ENCODE measurements at places on chromosomes 16 and 17. TPM values are rescaled to one million over a fixed set of nuclear protein-coding genes. Genes with fewer than 3 reads are reported as not detected.
A peak's percentile ranks its signal among the peaks of the same experiment; 100 is the strongest.

ADAMTS18 gene
- 0.21 TPM for total RNA-seq

HOXB2 gene
- 18.4 TPM for total RNA-seq

- DNase-seq = no peak
Observed at GRCh38 chr16:5647051-5647450, 549.5 kb upstream of the EEF2KMT start.

DNA sequence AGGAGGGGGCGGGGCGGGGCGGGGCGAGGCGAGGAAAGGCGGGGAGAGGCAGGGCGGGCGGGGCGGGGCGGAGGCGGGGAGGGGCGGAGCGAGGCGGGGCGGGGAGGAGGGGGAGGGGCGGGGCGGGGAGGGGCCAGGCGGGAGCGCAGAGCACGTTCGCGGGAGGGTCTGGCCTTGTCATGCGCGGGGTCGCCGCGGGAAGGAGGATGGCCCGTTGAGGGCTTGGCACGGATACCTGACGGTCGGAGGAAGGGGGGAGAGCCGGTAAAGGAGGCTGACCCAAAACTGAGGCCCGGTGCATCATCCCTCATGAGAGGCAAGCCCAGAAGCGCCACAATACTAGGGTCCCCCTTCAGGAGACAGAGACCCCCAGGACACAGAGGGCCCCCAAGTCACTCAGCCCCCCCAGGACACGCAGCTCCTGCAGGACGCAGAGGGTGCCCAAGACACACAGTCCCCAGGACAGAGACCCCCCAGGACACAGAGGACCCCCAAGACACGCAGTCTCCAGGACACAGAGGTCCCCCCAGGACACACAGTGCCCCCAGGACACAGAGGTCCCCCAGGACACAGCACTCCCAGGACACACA is 593 bp upstream of the WDR45B start:
- peak; percentile 34 for DNase-seq

DNA sequence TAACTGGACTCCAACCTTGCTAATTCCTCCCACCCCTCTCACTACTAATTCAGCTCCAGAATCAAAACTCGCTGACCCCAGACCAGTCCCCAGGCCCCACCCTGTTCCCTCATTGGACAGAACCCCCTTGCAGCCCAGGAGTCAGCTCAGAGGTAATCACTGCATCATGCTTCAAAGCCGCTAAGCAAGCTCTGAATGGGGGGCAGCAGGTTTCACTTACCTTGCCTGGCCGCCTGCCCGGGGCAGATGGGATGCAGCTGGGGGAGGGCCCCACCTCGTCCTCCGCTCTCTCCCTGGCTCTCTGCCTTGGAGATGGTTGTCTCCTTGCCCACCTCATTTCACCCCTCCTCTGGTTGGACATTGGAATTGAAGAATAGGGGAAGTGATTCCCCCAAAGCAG is 4.8 kb upstream of the NGFR start:
- DNase-seq = no peak

GRCh38 chr16:927931-928330 is 42.9 kb downstream of the LMF1 start:
- DNase-seq = no peak

DNA sequence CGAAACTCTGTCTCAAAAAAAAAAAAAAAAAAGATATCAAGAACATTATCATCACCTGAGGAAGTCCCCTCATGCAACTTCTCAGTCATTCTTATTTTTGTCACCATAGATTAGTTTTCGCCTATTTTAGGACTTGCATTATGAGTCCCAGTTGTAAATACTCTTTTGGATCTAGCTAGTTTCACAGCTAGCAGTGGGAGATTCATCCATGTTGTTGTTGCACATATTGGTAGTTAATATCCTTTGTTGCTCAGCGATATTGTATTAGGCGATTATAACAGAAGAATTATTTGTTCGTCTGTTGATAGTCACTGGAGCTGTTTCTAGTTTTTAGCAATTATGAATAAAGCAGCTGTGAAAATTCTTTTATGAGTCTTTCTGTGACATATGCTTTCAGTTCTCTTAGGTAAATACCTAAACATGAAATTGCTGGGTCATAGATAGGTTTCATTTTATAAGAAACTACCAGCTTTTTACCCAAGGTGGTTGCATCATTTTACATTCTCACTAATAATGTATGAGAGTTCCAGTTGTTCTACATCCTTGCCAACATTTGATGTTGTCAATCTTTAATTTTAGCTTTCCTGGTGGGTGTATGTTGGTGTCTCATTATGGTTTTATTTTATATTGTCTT is 40.7 kb upstream of the MAP3K14 start:
- DNase-seq = no peak

- no peak for DNase-seq
Observed at GRCh38 chr16:5523829-5524228, 426.2 kb upstream of the EEF2KMT start.

- DNase-seq = peak; percentile 51
Observed at GRCh38 chr16:67862623-67863583, 9.9 kb upstream of the EDC4 start.

MYH8 gene
- total RNA-seq = not detected

DNA sequence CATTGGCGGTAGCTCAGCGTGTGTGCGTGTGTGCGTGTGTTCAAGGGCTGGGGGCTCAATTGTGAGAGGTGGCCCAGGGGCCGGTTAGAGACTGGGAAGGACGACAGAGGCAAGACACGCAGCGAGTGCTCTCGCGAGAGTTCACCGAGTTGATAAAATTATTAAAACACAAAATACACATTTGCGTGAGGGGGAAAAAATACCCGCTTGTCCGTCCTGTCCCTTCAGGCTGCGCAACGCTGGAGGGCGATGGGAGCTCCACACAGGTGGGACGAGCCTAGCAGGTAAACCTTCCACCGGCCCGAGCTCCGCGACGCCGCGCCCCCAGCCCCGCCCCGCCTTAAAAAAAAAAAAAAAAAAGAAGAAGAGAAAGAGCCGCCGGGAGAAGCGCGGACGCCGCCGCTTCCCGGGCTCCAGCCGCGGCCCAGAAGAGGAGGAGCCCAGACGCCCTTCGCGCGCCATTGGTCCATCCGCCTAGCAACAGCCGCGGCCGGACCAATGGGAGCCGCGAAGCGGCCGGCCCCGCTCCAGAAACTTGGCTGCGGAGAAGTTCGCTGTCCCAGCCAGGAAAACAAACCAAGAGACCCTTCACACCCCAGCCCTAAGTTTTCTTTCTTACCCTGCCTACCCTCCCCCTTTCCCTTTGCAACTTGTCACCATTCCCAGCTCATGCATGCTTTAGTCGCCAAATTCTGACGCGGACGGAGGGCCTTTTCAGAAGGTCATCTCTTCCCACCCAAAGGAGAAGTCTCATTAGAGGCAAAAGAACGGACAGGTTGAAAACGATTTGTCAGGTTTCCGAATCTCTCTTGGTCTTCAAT is 169.9 kb upstream of the MAF start:
- peak; percentile 82 for DNase-seq

- no peak for DNase-seq
Observed at GRCh38 chr17:30808785-30809286, 15.7 kb downstream of the CRLF3 start.

GLIS2 gene
- total RNA-seq = 11.1 TPM

DNA sequence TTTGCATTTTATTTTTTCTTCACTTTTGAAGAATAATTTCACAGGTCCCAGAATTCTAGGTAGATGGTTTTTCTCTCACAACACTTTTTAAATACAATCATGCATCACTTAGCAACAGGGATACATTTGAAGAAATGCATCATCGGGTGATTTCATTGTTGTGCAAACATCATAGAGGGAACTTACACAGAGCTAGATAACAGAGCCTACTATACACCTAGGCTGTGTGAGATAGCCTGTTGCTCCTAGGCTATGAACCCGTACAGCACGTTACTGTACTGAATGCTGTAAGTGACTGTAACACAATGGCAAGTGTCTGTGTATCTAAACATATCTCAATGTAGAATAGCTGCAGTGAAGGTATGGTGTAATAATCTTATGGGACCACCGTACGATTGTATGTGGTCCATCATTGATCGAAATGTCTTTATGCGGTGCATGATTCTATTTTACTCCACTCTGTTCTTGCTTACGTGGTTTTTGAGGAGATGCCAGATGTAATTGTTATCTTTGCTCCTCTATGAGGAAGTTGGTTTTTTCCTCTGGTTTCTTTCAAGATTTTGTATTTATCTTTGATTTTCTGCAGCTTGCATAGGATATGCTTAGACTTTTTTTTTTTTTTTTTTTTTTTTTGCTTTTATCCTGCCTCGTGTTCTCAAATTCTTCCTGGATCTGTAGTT is 35.5 kb upstream of the TMEM92 start:
- no peak for DNase-seq

GRCh38 chr17:40363111-40363827 is 1.3 kb downstream of the GJD3 start:
- DNase-seq = no peak

- no peak for DNase-seq
Observed at GRCh38 chr16:85810097-85810741, 10.7 kb downstream of the COX4I1 start.

- DNase-seq = no peak
Observed at GRCh38 chr16:86452451-86452850, 57.9 kb upstream of the FOXF1 start.

DNA sequence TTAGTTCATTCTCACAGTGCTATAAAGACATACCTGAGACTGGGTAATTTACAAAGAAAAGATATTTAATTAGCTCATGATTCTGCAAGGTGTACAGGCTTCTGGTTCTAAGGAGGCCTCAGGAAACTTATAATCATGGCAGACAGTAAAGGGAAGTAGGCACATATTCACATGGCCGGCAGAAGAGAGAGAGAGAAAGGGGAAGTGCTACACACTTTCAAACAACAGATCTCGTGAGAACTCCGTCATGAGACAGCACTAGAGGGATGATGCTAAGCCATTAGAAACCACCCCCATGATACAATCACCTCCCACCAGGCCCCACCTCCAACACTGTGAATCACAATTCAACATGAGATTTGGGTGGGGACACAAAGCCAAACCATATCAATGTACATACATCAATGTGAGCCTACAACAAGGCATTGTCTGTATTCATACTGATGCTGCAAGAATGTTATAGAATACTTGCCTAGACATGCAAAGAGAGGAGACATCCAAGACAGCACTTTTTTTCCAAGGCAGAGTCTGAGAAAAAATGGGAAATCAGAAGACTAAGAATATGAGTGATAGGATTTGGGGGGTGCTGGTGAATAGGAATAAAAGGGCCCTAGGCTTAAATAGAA is 114.8 kb upstream of the XYLT1 start:
- no peak for DNase-seq

KRT13 gene
- total RNA-seq = 0.42 TPM

SYT17 gene
- total RNA-seq = 8.1 TPM

GRCh38 chr16:6510261-6510660 is 822.4 kb upstream of the RBFOX1 start:
- DNase-seq = no peak

PIRT gene
- total RNA-seq = not detected

TMEM95 gene
- total RNA-seq = not detected

GRCh38 chr17:21039839-21040575 is 2.8 kb downstream of the USP22 start:
- no peak for DNase-seq

- DNase-seq = no peak
Observed at GRCh38 chr16:28596840-28597691, at the start of gene SULT1A2. Gene SULT1A2 (minus strand): TSS chr16:28597050. CDS start chr16:28595930, 1,120 bp downstream.

DNA sequence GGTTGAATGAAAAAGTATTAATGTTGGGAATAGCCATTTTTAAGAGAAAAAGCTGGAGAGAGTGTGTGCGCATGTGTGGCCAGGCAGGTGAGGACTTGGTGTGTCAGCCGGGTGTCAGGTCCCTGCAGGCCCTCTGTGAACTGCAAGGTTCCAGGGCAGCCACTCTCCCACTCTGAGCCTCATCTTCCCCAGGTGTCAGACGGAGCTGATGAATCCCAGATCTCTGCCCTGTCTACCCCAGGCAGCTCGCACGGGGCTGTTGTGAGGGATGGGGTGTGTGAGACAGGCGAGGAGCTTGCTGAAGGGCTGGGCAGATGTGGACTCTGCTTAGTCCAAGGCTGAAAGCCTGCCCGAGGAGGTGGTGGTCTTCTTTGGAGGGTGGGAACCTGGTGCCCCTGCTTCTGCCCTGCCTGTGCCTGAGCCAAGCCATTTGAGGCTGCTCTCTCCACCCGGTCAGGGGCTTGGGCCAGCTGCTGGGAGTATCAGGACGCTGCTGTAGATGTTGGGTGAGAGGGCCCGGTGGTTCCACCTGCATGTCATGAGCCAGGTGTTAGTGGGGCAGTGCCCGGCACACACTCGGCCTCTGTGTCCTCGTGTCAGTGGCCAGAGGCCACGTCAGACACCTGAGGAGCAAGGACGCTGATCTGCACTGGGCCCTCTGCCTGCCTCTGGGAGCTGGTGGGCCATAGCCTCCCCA is 122.4 kb downstream of the RAB11FIP4 start:
- no peak for DNase-seq

- DNase-seq = peak; percentile 94
Observed at GRCh38 chr17:40068917-40069750, 6.4 kb downstream of the THRA start.

HCRT gene
- total RNA-seq = not detected

DNA sequence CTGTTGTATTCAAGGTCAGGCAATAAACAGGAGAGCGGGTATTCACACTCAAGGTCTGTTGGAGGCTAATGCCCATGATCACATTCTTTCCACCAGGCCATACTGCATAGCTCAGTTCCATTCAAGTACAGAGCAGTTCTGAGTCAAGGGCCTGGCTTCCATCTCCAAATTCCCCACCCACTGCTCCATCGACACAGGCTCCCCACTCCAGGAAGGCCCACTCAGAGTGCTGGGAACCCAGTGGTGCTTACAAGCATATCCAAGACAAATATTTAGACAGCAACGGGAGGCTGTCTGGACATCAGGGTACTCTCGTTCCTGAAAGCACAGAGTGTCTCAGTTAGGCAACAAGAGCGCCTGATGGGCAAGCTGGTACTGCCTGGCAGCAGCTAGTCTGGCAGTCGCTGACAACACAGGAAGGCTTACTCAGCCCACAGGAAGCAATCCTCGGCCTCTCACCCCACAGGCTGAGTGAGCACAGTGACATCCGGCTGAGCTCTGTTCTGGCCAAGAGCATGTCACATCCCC is 40.9 kb downstream of the RFFL start:
- DNase-seq = no peak

Measured in tibial nerve (tissue), 4 donors.